Stimulated activated CD8-positive, alpha-beta memory T cell treated with anti-CD3 and anti-CD28 coated beads, Interleukin-12 subunit alpha, Interleukin-12 subunit beta, amount 100 ng/mL, for 4 hours (primary cell): ENCODE measurements at places on chromosomes 4 and X.

GRCh38 chr4:17687237-17687857, 72.9 kb downstream of the MED28 start:
- DNase-seq, result no peak

GRCh38 chr4:143348233-143349077, 11.8 kb downstream of the GAB1 start:
- DNase-seq, result no peak

GRCh38 chrX:120660637-120661036, 30.8 kb upstream of the C1GALT1C1 start:
- no peak for DNase-seq

DNA sequence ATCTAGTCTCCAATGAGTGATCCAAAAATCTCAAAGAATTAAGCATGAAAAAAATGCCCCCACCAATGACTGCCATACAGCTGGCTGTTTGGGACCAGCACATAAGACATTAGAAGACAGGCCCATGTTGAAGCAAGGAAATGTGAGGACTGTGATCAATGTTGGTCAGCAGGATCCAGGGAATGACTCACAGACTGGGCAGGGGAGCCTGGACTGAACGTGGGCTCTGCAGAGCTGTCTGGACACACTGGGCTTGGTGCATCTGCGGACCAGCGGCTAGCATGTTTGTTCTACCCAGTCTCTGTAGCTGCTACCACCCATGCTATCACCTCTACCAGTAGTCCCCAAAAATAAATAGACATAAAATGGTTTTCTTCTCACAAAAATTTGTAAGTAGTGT, 108.6 kb downstream of the PALLD start:
- DNase-seq, result no peak

DNA sequence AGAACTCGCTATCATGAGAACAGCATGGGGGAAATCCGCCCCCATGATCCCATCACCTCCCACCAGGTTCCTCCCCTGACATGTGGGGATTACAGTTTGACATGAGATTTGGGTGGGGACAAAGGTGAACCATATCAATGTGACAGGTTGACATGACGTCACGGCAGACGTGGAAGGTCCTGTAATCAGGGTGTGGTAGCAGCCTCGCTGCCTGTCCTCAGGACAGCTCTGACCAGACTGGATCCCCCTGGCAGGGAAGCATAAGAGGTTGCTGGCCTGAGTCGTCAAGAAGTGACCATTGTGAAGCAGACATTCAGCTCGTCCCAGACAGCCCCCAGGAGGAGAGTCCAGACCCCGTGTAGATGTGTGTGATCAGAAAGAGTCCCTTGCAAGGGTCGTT, 104.6 kb downstream of the TNIP2 start:
- no peak for DNase-seq

DNA sequence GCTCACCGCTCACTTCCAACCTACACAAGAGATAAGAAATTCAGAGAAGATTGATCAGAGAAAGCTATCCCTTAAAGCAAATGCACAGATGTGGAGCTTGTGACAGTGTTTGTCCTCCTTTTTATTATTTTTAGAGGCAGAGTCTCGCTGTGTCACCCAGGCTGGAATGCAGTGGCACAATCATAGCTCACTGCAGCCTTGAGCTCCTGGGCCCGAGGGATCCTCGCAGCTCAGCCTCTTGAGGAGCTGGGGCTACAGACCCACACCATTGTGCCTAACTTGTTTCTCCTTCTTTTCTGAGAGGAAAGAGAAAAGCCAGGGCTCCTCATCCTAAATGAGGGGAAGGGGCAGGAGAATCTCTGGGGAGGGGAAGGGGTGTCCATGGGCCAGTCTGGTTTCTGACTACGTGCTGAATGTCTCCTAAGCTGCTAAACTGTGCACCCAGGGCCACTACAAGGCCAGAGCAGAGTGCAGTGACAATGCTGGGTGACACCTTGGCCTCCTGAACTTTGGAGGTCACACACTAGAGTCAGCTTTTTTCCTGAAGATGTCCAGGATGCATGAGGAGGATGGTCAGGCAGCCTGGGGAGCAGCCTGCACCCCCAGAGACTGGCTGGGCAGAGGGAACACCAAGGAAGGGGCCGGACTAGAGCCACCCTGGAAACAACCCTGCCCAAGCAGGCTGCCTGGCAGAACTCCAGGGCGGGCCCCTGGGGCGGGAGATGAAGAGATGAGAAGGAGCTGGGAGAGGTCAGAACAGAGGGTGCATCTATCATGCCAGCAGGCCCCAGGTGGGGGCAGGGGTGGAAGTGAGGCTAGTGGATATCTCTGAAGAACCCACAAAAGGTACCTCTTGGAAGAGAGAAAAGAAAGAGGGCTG, 55.5 kb upstream of the PROM1 start:
- DNase-seq, result no peak

DNA sequence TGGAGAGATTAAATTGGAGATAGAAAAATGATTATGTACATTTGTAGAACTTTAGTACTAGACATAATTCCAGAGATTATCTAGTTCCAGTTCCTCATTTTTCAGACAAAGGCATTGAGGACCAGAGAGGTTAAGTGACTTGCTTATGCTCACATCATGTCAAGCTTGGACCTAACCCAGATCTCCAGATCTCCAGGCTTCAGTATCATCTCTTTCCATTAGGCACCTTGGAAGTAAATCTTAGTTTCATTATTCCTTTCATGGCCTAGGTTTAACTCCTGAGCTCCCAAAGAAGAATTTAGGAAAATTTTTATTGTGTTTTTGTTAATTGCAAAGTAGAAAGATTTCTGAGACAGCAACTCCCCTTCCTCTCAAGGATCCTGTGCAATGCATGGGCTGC, 148.8 kb downstream of the GATB start:
- no peak for DNase-seq

DNA sequence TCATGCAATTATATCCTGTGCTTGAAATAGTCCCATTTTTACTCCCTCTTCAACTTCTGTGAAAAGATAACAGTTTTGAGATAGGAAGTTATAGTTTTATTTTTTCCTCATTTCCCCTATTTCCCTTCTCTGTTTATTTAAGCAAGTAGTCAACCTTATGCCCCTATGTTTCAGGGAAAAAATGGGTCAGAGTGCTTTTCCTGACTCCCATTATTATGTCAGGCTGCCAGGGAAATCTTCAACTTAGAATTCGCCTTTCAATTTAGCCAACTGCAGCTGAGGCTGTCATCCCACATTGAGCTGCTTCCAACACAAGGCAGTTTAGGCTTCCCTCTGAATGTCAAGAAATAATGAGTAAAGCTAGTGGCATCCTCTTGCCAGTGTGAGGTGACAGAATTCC, 42.3 kb downstream of the NXT2 start:
- DNase-seq, result no peak

DNA sequence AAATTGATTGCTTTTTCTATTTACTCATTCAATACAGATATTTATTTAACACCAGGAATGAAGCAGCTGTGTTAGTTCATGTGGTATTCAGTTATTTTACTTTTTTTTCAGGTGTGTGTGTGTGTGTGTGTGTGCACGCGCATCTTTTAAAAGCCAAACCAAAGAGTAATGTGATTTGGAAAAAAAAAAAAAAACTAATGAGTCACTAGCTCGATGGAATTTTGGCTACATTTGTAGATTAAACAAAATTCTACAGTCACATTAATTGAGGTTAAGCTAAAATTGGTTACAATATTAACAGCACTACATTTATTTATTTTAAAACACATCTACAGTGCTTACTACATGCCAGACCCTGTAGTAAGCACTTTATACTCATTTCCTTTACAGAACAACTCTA, 66.8 kb downstream of the HHIP start:
- DNase-seq, result no peak

GRCh38 chrX:23841847-23842522, 59.0 kb downstream of the SAT1 start:
- DNase-seq, result no peak

DNA sequence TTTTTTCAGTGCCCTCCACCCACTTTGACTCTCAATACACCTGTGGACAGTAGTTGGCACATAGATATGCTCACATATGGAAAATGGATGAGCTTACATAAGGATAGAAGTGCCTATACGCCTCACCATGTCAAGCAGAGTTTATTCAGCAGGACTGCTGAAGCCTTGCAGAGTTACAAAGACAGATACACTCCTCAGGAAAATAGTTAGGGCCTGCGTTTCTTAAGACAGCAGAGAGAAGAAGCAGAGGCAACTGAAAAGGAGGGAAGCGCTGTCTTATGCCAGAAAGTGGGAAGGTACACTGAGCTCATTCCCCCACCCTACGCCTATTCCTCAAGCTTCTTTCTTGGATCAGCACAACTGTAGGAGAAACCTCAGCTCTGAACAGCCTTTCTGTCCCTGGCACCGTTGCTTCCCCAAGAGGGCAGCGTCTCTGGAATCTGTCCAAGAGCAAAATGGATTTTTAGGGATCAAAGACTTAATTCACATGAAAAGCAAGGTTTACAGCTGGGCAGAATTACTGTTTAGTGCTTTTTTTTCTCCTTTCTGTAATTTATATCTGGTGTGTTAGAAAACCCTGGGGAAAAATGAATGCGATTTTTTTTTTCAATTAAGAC, 37.3 kb upstream of the MBTPS2 start:
- DNase-seq, result no peak

DNA sequence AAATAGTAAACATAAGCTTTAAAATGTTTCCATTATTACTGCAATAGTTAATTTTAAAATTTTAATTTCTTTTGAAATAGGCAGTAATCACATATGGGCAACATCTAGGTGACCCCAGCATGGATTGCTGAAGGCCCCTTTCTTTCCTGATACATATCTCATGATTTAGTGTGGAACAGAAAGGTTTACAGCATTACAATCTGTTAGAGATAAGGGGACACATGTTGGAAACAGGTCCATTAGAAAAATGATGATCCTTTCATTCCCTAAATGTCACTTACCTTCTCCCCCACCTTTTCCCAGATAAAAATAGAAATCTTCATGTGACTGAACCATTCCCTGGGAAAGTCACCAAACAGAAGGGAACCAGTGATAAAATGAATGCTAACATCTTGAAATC, 90.4 kb downstream of the RASL11B start:
- DNase-seq, result no peak

- no peak for DNase-seq
These were observed at the start of gene AVPR2 for GRCh38 chrX:153903991-153904957. Gene AVPR2, plus strand, starts transcription at chrX:153904673. Its CDS starts 473 bp downstream, at chrX:153905146.

DNA sequence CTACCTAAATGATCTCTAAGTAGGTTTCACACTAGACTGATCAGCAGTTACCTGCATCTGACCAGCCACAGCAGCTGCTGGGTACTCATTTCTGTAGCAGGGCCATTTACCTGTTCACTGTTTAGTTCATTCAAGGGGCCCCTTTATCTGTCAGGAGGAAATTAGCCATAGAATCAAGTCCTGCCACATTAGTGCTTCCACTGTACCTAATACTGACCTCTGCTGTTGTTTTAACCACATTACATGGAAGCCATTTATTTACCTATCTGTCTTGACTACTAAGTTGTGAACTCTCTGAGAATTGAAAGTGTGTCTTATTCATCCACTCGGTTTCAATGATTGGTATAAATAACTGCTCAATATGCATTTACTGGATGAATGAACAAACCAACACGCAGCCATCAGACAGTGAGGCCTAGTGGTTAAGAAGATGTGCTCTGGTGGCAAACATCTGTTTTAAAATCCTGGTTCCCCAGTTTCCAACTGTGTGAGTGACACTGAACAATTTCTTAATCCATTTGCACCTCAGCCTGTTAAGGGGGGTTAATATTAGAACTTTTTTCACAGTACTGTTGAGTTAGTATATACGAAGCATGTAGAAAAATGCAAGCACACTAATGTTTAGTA, 30.0 kb upstream of the ANXA5 start:
- no peak for DNase-seq

- DNase-seq, result no peak
These were observed 33.9 kb upstream of the STIM2 start for GRCh38 chr4:26826721-26827120.

GRCh38 chr4:77002321-77003107, 53.0 kb downstream of the SEPTIN11 start:
- no peak for DNase-seq

- DNase-seq, result no peak
These were observed 214.4 kb upstream of the PPP1R2C start for GRCh38 chrX:42992199-42992943.

DNA sequence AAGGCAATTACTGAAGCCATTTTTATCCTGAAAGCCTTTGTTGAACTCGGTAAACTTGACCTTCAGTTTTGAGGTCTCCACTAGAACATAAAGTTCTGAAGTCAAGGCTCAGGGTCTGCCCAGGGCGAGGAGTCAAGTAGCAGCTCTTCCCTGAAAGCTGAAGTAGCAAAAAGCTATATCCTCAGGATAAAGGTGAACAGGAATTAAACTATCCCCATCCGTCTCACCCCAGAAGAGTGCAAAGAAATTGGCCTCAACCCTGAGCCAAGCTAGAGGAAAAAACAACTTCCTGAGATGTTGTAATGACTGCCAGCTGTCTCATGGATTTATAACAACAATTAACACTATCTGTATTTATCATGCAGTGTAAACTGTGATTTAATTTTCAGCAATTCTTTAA, 590.8 kb downstream of the SPRY1 start:
- no peak for DNase-seq

GRCh38 chr4:142324572-142324971, 521.5 kb downstream of the INPP4B start:
- DNase-seq, result no peak

GRCh38 chr4:76563454-76564122, 128.6 kb downstream of the SHROOM3 start:
- DNase-seq, result no peak

DNA sequence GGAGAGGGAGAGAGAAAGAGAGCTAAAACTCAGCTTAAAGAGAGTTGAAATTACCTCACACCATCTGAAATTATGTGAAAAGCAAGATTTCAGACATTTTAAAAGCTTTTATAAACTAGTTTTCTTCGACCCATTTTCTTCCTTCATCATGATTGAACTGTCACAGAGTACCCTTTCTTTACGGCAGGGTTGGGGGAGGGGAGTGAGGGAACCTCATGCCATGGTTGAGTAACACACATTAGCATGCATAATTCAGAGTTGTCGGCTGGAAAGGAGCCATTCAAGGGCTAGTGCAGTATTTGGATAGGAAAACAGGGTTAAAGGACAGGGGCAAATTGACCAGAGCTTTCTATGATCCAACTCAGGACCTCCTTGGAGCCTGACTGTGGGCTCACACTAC, 46.2 kb downstream of the PCDH19 start:
- no peak for DNase-seq

GRCh38 chr4:762211-763190, 56.9 kb downstream of the PCGF3 start:
- no peak for DNase-seq

DNA sequence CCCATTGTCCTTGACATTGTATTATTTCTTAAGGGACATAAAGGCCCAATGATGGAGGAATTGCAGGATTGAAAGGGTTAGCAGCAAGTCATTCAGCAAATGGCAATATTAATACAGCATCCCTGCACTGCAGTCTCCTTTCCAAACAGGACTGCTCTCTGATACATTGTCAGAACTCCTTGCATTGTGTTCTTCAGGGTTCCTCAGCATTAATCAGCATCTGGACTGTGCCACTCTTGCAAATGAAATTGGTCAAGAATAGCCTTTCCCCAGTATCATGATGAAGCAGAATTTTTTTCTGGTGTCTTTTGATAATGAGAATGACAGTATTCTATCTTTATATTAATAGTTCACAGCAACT, 272.6 kb upstream of the HAND2 start:
- no peak for DNase-seq
